ENCODE measurements at places on chromosomes 11 and 22. TPM values are rescaled to one million over a fixed set of nuclear protein-coding genes. Genes with fewer than 3 reads are reported as not detected.
A peak's percentile ranks its signal among the peaks of the same experiment; 100 is the strongest.

The HORMAD2 gene
- polyA plus RNA-seq, result not detected

The PPARA gene
- 10.4 TPM for polyA plus RNA-seq

The CHRNA10 gene
- polyA plus RNA-seq, result 0.25 TPM

The OR52A1 gene
- polyA plus RNA-seq, result not detected

The KMT5B gene
- 14.7 TPM for polyA plus RNA-seq

The RFPL1 gene
- not detected for polyA plus RNA-seq

The RIBC2 gene
- 0.31 TPM for polyA plus RNA-seq

The HOATZ gene
- 0.24 TPM for polyA plus RNA-seq

The CDKN1C gene
- polyA plus RNA-seq, result 6.3 TPM

The ENTHD1 gene
- polyA plus RNA-seq, result not detected

The MRGPRF gene
- 34.4 TPM for polyA plus RNA-seq

The INPPL1 gene
- polyA plus RNA-seq, result 79.8 TPM

- no peak for DNase-seq
Observed at GRCh38 chr11:69655479-69656428, 14.8 kb downstream of the CCND1 start.

GRCh38 chr11:44927174-44927661, 23.5 kb downstream of the TP53I11 start:
- DNase-seq, result peak; percentile 39

- DNase-seq, result no peak
Observed at GRCh38 chr11:14255238-14255534, 103.8 kb downstream of the RRAS2 start.

DNA sequence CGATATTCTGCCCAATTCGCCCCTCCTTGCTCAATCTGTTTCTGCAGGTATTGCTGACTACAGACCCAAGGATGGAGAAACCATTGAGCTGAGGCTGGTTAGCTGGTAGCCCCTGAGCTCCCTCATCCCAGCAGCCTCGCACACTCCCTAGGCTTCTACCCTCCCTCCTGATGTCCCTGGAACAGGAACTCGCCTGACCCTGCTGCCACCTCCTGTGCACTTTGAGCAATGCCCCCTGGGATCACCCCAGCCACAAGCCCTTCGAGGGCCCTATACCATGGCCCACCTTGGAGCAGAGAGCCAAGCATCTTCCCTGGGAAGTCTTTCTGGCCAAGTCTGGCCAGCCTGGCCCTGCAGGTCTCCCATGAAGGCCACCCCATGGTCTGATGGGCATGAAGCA, 9.2 kb upstream of the SLC35E4 start:
- DNase-seq, result no peak

GRCh38 chr11:34157163-34157562, 51.7 kb downstream of the NAT10 start:
- no peak for DNase-seq

- no peak for DNase-seq
Observed at GRCh38 chr11:76604626-76605241, 65.8 kb downstream of the LRRC32 start.

DNA sequence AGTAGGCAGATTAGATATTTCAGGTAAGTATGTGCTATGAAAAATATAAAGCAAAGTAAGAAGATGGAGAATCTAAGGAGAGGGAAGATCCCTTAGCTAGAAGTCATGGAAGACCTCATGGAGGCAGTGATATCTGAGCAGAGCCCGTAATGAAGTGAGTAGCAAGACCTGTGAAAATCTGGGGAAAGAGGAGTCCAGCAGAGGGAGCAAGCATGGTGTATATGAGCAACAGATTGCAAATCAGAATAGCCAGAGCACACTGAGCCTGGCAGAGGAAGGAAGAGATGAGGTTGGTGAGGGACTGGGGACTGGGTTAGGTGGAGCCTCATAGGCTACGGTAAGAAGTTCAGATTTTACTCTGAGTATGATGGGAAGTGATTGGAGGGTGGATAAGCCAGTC, 9.4 kb downstream of the LHFPL7 start:
- DNase-seq, result no peak

- DNase-seq, result no peak
Observed at GRCh38 chr11:5596607-5597201, at the start of gene TRIM6. TRIM6 (plus strand) TSS chr11:5596637; CDS start chr11:5596898, 261 bp downstream.

GRCh38 chr11:61587951-61588727, 7.3 kb upstream of the SYT7 start:
- DNase-seq, result no peak

DNA sequence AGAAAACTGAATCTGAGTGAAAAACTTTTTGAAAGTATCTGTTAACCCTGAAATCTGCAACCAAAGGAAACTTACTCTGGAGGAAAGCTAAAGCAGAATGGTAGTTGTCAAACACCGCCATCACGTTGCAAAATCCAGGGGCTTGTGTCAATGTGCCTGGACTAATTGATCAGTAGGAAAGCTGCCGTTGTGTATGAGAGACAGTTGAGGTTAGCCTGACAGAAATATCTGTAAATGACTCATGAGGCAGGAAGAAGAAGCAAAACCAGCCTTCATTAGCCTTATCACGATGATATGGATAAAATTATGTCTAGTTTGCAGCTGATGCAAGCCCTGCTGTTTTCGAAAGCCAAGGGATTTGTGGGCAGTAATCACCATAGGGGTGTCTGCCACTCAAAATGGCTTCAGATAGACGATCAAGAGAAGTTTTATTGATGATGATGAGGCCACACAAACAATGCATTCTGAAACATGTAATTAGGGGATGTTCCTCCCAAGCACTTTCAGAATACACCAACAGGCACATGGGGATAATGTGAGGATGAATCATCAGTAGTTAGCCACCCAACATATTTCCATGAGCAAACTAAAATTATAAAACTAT, 8.9 kb downstream of the SCGB1A1 start:
- DNase-seq, result no peak

- DNase-seq, result no peak
Observed at GRCh38 chr11:116249561-116249960, 523.2 kb downstream of the BUD13 start.

GRCh38 chr22:32636884-32637283, 162.3 kb downstream of the FBXO7 start:
- DNase-seq, result no peak

GRCh38 chr11:118415062-118415738, 13.8 kb downstream of the ATP5MG start:
- DNase-seq, result no peak

- no peak for DNase-seq
Observed at GRCh38 chr22:45843031-45843430, 133.9 kb downstream of the WNT7B start.

DNA sequence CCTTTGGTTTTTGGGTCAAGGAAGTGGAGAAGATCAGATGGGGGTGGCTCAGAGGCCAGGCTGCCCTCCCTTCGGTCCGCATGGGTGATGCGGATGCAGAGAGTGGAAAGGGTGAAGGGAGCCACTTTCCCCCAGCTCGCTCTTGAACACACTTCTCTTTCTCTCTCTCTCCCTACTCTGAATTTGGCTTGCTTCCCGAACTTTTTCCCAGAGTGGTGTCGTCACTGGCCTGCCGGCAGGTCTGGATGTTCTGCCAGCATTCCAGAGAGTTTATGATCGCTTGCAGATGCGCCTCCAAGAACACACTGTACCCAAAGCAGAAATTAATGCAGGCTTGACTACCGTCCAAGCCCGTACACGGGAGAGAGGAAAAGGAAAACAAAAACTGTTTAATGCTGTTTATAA, 103.2 kb downstream of the ZBTB16 start:
- DNase-seq, result peak; percentile 88

DNA sequence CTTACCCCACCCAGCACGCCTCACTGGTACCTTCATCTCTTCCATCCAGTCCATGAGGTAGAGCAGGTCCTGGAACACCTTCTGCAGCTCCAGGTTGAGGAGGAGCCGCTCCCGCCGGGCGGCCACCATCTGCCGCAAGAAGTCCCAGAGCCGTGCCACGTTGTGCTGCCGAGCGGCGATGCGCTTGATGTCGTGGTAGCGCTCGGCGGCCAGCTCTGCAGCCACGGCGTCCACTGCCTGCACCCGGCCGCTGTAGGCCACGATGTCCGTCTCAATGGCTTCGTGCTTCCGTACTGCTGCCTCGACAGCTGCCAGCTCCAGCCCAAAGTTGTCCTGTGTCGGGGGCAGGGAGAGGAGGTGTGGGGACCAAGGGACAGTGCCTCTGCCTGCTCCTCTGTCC, 21.5 kb downstream of the SPTBN2 start:
- DNase-seq, result no peak

- no peak for DNase-seq
Observed at GRCh38 chr11:33742249-33742851, 6.1 kb upstream of the CD59 start.

- no peak for DNase-seq
Observed at GRCh38 chr11:34366522-34366921, 8.7 kb upstream of the ABTB2 start.

GRCh38 chr11:9038541-9038940, 34.7 kb upstream of the NRIP3 start:
- no peak for DNase-seq

- no peak for DNase-seq
Observed at GRCh38 chr11:47333526-47333845, 19.0 kb downstream of the MYBPC3 start.

DNA sequence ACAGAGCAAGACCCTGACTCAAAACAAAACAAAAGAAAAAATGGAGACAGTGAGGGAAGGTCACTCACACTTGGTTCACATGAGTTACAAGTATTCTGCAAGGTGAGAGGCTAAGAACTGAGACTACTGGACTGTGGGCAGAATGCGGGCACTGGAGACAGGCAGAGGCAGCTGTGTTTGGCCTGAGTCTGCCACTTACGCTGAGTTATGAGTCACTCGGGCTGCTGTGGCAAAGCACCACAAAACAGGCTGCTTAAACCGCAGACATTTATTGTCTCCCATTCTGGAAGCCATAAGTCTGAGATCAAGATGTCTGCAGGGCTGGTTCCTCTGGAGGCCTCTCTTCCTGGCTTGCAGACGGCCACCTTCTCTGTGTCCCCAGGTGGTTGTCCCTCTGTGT, 122.8 kb downstream of the SHANK2 start:
- no peak for DNase-seq

- no peak for DNase-seq
Observed at GRCh38 chr11:62472063-62472884, 53.4 kb downstream of the SCGB1A1 start.

DNA sequence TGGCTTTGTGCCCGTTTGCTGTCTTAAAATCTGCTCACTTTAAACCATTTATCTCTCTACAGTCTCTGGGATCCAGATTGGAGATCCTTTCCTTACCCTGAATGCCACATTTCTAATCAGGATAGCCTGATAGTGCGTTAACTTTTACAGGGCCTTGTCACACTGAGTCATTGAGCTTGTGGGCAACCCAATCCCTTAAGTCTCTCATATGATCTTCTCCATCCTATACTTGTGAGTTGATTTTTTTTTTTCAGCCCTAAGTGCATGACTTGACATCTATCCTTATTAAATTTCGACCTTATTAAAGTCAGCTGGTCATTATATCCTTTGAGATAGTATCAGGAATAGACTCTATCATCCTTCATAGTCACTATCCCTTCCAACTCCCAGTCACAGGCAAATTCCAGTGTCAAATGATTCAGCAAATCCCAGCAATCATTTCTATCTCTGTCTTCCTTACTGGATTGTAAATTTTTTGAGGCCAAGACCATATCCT, 57.7 kb downstream of the TEAD1 start:
- no peak for DNase-seq

- no peak for DNase-seq
Observed at GRCh38 chr11:65643971-65644370, 6.1 kb downstream of the SIPA1 start.

All from AG04450 (cell line).